ENCODE measurements at places on chromosomes 2 and 18.

DNA sequence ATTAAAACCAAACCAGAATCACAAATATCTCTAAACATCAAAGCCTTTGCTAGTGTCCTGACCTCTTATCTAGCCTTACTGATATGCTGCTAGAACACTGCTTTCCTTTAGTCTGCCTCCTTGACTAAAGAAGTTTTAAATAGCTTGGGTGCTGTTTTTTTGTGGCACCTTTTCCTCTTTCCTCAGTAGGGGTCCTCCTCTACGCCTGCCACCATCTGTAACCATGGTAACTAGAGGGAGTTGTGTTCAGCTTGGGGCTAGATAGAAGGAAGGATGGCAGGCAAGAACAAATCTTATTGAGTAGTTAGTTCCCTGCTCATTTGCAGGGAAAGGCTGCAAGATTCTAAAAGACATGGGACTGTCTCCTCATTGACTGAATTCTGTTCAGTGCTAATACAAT is 86.0 kb downstream of the TAF4B start:
- no peak for DNase-seq

DNA sequence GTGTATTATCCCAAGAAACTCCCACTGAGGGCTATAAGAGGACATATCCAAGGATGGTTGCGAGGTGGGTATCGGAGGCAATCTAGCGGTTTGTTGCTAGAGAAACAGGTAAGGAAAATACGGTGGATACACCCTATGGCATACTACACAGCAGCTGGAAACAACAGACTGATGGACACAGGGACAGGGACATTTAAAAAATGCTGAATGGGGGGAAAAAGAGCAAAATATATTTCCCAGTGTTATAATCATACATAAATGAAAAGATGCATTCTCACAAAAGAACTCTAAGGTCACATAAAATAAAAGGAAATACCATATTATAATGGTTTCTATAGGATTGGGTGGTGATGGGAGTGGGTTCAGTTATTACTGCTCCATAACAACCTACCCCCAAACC is 95.9 kb downstream of the SMC6 start:
- DNase-seq: no peak

DNA sequence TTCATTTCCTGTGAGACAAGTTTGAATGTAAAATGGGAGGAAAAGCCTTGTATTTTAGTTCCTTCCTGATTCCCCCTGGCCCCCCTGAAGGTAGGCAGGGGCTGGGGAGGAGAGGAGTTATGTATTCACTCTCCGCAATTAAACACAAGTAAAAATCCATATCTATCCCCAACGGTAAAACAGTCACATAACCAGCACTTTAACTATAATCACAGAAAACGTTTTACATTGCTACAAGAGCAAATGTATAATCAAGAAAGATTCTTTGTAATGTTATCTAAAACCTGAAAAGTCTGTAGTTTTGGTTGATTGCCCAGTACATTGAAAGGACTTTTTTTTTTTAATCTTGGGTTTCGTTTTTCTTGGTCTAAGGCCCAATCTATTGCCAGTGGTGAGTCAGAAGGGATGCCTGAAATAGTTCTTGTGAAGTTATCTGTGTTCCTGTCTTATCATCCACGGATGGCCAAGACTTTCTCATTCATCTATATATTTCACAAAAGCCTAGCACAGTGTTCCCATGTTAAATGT is 34.5 kb upstream of the CCNYL1 start:
- DNase-seq: no peak

GRCh38 chr2:51986101-51986500 is 954.2 kb upstream of the NRXN1 start:
- DNase-seq: no peak

GRCh38 chr2:201983800-201984199 is 49.9 kb upstream of the FZD7 start:
- no peak for DNase-seq

- no peak for DNase-seq
Measured at GRCh38 chr2:135532581-135532980, 1.3 kb downstream of the R3HDM1 start.

GRCh38 chr2:165905854-165906253 is 47.7 kb downstream of the TTC21B start:
- DNase-seq: no peak

DNA sequence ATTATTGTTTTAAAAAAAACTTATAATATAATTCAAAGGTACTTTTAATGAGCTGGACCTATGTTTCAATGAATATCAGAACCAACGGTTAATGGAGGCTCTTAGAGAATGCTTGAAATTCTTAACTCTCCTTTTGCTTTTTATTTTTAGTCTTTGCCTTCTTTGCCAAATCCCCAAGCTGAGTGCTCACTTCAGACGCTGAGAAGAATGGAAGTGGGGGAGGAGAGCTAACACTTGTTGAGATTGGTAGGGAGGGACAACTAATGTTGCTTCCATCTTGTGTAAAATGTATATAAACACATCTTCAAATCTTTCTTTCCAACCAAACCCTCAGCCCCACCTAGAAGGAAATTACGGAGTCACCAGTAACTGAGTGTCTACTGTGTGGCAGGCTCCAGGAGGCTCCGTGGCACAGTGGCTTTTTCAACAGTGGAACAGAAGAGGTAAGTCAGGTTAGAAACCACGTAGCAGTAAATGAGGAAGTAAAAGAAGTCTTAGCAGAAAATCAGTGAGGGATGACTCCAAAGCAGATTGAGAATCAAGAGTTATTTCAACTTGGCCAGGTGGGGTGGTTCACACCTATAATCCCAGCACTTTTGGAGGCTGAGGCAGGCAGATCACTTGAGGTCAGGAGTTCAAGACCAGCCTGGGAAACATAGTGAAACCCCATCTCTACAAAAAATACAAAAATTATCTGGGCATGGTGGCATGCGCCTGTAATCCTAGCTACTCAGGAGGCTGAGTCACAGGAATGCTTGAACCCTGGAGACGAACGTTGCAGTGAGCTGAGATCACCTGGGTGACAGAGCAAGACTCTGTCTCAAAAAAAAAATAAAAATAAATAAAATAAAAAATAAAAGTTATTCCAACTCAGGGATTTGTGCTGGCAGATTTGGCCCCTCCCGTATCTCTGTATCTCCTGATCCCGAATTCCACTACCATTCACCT is 45.0 kb upstream of the CREB1 start:
- no peak for DNase-seq

- DNase-seq: no peak
Measured at GRCh38 chr2:141957827-141958450, 172.9 kb downstream of the LRP1B start.

GRCh38 chr2:230751062-230751461 is 38.4 kb downstream of the CAB39 start:
- DNase-seq: no peak

DNA sequence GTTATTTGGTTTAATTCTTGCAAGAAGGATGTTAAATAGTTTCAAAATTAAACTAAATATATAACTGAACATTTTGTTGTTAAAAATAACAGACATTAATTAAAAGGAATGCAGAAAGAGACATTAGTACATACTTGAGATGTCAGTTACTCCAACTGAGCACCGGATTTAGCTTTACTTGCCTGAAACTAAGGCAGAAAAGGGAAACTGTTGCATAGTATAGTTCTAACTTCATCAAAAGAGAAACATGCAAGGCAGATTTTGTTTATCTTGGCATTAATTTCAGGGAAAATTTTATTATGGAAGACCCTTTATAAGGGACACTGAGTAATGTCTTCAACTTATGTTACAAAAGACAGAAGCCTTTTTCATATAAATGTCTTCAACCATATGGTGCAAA is 218.3 kb downstream of the STK39 start:
- DNase-seq: no peak

GRCh38 chr18:62044490-62045000 is 142.3 kb downstream of the PIGN start:
- DNase-seq: no peak

DNA sequence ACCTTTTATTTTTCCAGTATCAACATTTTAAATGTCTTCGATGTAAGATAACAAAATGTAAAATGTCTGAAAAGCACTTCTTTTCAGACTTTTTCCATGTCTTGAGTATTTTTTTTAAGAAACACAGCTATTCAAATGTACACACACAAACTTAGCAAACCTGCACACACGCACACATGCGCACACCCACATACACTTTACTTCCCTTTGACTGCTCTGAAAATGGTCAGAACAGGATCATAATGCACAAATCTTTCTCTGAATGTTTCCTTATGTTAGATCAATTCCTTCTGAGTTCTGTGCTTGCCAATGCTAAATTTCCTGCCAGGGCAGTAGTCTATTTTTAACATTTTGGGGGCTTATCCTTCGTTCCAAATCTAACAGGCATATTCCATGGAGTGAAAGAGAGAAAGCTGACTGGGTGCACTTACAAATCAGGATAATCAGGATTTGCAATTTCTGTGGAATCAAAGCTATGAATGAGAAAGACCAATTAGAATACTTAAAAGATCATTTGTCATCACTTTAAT is 136.3 kb downstream of the ZEB2 start:
- no peak for DNase-seq

DNA sequence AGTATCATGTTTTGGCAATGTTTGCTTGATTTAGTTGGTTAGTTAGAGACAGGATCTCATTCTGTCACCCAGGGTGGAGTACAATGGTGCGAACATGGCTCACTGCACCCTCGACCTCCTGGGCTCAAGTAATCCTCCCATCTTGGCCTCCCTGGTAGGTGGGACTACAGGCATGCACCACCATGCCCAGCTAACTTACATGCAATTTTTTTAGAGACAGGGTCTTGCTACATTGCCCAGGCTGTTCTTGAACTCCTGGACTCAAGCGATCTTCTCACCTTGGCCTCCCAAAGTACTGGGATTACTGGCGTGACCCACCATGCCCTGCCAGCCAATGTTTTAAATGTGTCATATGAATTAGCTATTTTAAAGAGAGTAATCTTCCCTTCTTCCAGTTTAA is 16.3 kb upstream of the CDKL4 start:
- DNase-seq: no peak

DNA sequence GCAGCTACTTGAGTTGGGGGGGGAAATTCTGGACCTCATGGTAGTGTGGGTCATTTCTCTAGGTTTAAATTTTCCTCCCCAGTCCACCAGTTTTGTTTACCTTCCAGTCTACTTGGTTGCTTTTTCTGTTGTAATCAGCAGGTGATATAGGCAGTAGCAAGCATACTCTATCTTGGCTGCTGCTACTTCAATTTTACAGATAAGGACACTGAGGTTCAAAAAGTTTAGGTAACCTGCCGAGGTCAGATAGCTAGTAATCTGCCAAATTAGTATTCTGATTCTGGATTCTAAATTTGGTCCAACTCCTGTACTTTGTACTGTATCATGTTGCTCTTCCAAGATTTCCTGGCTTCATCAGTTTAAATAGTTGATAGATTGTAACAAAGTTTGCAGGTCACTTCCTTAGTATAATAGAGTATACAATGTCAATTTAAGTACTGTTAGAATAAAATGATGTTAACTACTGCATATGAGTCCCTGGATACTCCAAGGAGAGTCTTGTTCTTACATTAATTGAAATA is 34.7 kb downstream of the ANTXR1 start:
- DNase-seq: no peak

GRCh38 chr2:212619954-212620353 is 81.4 kb upstream of the ERBB4 start:
- DNase-seq: no peak

- DNase-seq: no peak
Measured at GRCh38 chr2:112474844-112475486, 7.0 kb upstream of the TTL start.

GRCh38 chr2:33265584-33266338 is 210.7 kb upstream of the RASGRP3 start:
- DNase-seq: no peak

GRCh38 chr2:19649142-19649541 is 252.6 kb downstream of the TTC32 start:
- DNase-seq: no peak

DNA sequence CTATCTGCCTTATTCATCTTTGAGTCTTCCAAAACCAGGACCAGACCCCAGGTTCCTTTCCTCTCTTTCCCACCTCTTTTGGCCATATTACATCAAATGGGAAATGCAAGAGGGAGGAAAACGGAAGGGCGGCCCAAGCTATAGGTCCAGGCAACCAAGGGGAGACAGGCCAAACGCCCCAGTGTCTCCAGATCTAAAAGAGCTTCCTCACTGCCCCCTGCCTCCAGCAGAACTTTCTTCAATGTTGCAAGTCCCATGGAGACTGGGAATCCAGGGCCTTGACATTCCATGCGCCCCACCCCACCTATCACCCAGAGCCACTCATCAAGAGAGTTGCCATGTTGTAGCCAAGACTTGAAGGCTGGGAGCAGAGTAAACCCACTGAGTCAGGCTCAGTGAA is 15.4 kb downstream of the TNS1 start:
- DNase-seq: no peak

DNA sequence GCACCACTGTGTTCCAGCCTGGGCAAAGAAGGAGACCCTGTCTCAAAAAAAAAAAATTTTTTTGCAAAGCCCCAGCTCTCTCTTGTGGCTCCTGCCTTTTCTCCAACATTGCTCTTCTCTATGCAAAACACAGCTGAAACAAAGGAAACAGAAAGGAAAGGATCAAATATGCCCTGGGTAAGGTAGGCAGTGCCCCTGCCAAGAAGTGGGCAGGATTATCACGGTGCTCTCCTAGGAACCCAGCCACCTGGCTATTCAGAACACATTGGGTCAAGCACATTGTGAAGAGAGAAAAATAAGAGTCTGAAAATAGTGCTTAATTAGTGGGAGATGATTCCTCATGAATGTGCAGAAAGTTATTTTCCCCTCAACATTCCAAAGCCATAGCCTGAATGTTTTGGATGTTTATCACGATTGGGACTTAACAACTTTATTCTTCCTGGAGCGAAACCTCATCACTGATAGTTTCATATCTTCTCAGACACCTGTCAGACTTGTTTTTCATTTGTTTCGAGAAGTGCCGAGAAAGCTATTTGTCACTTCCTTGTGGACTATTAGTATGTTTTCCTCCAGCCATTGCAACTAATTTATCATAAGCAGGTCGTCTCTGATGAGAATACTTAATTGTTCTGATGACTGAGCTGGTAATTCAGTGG is 42.7 kb upstream of the RPL31 start:
- DNase-seq: no peak

DNA sequence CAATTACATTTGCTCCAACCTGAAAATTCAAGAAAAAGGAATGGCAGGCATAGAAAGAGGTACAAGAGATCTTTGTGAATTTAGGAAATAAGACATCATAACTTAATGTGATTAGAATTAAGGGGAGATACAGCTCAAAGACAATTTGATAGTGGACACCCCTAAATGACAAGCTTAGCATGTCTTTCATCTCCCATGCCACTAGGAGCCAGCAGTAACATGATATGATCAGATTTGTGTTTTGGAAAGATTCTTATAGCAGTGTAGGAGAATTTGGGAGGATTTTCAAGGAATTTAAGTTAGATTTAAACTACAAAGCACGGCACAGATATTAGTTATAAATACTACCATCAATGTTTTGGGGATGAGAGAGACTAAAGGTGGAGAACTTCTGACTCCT is 340.8 kb downstream of the RDH14 start:
- DNase-seq: no peak

GRCh38 chr2:42238644-42239288 is 69.6 kb downstream of the EML4 start:
- DNase-seq: no peak

DNA sequence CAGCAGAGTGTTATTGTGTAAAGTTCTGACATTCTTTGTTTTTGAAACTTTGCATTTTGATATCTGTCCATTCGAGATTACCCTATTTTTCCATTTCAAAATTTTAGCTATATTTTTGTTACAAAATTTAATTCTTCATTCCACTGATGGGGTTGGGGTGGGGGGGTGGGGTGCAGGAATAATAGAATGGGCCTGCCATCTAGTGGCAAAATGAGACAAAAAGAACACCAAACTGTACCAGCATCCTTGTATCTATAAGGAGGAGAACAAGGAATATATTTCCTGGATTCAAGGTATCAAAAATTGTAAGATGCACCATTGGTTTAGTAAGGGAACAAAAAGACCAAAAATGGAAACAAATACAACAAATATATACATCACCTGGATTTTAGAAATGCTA is 27.9 kb upstream of the TTR start:
- no peak for DNase-seq
